Activated CD8-positive, alpha-beta memory T cell treated with anti-CD3 and anti-CD28 coated beads, Interleukin-2, amount 50 U/mL, for 48 hours (primary cell): ENCODE measurements at places on chromosomes 3 and 15.

DNA sequence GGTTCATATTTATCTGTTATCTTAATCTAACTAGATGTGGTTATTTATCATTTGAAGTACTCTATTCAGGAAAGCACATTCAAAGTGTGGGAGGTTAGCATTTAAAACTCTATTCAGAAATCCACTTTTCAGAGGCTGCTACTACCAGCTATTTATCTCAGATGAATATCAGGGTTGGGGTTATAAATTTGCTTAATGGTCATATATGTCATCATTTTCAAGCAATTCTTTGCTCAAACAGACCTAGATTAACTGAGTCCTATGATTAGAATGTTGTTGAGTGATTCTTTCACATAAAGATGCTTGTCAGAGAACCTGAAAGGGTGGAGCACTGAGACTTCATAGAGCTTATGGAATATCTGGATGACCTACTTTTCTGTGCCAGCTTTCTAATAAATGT lies 436.9 kb upstream of the TGFBR2 start:
- DNase-seq: no peak

- no peak for DNase-seq
These were observed 200.2 kb downstream of the RPLP1 start for GRCh38 chr15:69652751-69653305.

DNA sequence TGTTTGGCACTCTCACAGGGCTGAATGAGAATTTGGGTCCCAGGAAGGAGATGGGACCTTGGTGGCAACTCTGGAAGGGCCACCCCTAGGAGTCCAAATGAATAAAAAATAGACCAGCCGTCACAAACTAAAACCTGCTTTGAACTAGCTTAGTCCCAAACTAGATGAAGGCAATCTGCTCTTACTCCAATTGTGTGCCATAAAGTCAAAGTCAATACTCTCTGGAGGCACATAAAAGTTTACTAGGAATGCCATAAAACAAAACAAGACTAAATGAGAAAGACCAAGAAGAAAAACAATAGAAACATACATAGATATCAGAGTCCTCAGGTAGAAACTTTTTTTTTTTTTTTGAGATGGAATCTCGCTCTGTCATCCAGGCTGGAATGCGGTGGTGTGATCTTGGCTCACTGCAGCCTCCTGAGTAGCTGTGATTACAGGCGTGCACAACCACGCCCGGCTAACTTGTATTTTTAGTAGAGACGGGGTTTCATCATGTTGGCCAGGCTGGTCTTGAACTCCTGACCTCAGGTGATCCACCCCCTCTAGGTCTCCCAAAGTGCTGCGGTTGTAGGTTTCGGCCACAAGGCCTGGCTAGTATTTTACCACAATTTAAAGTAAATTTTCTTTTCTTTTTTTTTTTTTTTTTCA lies 8.1 kb downstream of the GOLGA6L2 start:
- no peak for DNase-seq

- DNase-seq: no peak
These were observed 136.4 kb upstream of the IQSEC1 start for GRCh38 chr3:13209634-13209997.

DNA sequence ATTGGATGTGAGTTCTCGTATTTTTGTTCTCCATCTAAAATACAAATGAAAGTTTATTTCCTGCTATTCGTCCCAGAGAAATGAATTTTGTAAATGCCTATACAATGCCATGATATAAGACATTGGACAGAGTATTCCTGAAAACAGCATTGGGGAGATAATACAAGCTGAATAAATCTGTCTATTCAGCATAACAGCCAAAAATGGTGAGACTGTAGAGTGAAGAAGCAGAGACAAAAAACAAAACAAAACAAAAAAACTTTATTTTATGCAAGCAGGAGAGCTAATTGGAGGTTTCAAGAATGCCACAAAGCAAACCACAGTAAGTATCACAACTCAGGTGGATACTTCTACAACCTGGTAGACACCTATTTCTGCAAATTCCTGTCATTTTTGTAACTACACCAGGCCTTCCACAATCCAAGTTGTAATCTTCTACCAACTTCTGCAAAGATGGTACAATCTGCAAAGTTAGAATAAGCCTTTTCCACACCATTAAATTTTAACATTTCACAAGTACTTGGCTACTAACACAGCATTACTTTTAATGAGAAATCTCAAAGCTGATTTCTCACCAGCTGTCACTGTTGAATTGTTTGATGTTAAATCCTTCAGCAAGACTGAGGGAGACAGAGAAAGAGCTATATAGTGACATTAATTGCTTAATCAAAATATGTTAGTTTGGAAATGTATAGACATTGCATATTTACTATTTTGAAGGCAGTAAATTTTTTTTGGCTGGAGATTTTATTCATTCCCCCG lies 163.1 kb downstream of the CLSTN2 start:
- DNase-seq: no peak

GRCh38 chr3:40580494-40581091 lies 55.8 kb downstream of the ZNF621 start:
- peak; percentile 78 for DNase-seq

DNA sequence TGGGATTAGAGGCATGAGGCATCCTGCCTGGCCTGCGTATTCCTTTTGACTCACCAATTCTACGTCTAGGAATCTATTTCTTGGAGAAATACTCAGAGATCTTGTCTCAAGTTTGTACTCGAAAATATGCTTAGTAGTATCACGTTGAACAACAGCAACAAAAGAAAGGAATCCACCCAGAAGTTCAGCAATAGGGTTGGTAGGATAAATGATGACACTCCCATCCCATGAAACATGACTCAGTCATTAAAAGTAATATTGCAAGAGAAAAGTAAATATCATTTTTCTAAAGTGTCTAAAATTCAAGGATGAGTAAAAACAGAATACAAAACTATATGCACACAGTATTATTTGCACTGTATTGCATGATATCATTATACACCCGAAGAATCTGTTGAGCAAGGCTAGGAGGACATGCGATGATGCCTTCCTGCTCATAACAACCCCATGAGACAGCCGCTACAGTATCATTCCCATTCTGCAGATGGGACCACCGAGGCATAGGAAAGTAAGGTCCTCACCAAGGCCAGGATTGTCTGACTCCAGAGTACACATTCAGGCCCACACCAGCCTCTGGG lies 61.5 kb downstream of the SLC6A1 start:
- no peak for DNase-seq

DNA sequence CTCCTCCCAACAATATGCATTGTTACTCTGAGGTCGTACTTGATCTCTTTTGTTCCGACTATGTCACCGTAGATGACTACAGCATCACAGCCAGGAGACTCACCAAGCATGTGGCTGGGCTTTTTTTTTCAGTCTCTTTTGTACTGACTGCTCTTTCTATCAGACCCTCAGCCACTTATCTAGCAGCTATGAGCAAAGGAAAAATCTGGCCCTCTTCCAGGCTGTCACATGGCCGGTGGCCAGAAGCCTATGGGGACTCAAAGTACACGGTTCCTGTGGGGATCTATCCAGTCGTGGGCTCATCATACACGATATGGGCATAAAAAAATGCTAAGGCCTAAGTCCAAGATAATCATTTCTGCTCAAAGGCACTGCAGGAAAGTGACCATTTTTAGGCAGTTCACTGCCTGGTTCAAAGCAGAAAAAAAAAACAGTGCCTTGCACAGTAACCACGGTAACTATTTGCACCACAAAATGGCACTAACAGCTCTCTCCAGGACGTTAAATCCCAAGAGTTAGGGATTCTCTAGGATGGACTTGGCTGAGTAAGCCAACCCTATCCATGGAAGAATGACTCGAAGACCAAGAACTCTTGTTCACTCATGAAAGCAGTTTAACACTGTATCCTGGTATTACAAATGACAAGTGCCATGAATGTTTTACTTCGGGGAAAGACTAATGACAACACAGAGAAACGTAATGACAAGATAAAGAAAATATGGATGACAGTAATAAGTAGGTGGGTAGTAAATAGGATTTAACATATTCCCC lies 50.3 kb downstream of the SHQ1 start:
- DNase-seq: no peak

DNA sequence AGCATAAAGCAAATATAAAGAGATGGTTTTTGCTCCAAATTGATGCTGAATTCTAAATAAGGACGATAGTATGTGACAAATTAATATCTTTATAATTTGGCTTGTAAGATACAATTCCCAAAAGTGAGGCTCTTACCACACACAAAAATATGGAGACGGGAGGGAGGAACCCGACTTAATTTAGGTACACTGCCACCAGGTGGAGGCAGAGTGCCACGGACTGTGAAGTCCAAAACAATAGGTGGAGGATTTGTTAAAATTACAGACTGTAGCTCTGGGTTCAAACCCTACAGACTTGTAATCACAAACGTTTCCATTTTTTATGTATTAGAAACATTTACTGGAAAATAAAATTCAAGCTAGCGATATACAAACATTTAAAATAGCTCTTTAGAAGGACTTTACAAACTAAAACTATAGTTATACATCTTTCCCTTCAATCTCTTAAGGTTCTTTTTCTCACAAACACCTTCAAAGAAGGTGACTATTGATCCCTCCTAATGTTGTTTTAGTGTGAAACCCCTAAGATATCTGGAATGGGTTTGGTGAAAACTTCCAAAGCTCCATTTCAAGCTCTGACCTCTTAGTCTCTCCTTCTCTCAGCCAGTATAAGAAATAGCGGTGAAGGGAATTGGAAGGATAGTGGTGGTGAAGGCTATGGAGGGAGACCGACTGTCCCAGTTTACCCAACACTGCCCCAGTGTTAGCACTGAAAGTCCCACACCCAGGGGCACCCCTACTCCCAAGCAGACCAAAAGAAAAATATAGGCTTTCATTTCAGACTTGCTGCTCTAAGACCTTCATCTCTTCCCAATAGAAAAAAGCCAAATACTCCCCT lies 89.7 kb downstream of the AQP9 start:
- peak; percentile 81 for DNase-seq

DNA sequence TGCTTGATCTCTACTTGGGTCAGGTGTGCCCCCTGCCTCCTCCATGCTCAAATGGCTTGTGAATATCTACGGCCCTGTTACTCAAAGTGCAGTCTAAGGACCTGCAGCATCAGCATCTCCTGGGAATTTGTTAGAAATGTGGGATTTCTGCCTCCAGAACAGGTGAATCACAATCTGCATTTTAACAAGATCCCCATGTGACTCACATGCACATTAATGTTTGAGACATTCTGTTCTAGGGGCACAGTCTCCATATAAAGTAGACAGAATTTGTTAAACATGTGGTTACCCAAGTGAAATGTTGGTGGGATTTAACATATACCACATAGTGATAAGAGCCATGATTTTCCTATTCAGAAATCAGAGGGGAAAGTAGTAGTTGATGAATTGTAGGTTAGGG lies 256.2 kb downstream of the NR1D2 start:
- no peak for DNase-seq

- no peak for DNase-seq
These were observed 4.8 kb upstream of the DAPK2 start for GRCh38 chr15:64051093-64051402.

GRCh38 chr3:64756398-64756986 lies 68.7 kb upstream of the ADAMTS9 start:
- no peak for DNase-seq

DNA sequence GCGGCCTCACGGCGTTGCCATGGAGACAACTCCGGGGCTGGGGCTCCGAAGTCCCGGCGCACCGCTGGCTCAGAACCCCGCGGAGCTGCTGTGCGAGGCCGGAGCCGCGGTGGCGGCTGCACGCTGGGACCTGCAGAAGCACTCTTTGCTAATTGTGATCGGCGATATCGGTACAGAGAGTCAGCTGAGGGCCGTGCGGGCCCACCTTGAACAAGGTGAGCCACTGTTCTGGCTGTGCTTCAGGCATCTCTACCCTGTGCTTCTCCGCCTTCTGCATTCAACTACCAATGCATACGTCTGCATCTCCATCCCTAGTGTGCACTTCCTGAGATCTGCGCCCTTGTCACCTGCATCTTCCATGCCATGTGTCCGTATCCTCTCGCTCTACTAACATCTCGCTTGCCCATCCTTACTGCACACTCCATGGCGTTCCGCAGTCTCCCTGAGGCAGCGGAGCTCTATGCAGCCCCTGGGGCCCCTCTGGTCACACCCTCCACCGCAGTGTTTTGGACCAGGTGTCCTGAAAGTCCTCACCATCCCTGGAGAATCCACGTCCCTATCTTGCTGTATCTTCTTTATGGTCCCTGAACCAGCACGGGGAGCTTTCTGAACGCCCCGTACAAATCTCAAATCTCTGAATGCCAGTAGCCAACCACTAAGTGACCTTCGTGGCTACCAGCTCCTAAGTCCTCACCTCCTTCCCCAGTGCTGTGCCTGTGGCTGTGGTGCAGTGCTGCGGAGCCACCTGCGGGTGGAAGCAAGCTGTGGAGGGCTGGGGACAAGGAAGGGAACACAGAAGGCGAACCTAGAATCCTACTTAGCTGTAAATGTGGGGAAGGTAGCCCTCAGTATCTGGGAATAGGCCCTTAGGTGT lies 6.2 kb upstream of the MAP1A start:
- no peak for DNase-seq

- DNase-seq: no peak
These were observed 15.6 kb downstream of the MEX3B start for GRCh38 chr15:82030176-82030575.

DNA sequence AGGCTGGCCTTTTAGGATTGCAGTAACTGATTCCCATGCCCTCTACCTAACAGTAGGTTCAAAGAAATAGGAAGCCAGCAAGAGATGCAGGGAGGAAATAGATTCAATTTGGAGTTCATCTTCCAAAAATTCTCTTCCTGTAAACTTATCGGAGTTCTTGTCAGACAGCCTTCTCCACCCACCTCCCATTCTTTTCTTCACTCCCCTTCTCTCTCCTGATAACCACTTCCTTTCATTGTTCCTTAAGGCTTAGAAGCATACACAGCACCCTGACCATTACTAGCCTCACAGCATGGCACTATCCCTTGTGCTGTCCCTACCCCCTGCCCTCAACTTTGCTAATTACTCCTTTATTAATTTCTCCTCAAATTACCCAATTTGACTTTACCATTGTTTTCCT lies 130.4 kb upstream of the ADAMTS9 start:
- DNase-seq: no peak

DNA sequence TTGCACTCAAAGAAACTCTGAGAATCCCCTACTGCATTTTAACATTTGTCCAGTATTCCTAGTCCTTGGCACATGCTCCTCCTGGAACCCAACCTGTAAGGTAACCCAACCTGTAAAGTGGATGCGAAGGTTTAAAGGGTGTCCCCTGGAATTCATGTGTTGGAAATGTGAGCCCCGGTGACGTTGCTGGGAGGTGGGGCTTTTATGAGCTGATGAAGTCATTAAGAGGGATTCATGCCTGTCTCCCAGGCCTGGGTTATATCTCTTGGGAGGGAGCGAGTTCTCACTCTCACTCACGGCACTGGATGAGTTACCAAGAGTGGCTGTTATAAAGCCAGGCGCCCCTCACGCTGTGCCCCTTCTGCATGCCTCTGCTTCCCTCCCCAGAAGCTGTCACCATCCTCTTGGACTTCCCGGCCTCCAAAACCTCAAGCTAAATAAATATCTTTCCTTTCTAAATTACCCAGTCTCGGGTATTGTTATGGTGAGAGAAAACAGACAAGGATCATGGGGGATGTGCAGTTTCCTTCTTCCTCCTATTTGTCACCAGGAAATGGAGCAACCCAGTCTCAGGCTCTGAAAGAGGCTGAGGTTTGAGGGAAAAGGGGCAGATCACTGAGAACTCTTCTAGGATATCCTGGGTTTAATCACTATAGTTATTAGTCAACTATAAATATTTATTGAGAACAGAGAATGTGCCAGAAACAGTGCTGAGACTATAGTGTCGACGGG lies 7.6 kb downstream of the XXYLT1 start:
- DNase-seq: no peak

- no peak for DNase-seq
These were observed 86.0 kb downstream of the PLXNA1 start for GRCh38 chr3:127068871-127069270.
